GM23338 (cell line): ENCODE measurements at places on chromosomes 4 and X. TPM values are rescaled to one million over a fixed set of nuclear protein-coding genes. Genes with fewer than 3 reads are reported as not detected.

DNA sequence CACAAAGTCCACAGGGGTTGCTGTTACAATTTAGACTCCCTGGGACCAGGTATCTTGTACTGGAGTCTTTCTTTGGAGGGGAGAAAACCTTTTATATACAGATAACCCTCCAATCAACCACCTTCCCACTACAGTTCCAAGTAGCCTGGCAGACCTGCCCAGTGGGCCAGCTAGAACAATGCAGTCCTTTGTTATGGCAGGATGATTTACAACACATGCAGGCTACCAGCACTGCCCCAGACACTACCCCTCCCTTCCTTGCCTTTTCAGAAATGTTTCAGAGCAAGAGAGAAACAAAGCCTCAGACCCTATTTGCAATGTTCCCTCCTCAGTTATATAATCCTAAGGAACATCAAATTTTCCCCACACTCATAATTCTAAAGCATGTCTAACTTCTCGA is 11.1 kb downstream of the RASL11B start:
- H3K27ac ChIP-seq = peak overlapping the region; percentile 9; the same call in 1 of the 2 replicates
- H3K4me3 ChIP-seq = no peak overlapping the region
- no peak for DNase-seq
- peaks cover 28% of the 10 kb centered on the region for H3K4me1 ChIP-seq
- no peaks in the 10 kb centered on the region for H3K36me3 ChIP-seq
- H3K27me3 ChIP-seq = no peaks in the 10 kb centered on the region

DNA sequence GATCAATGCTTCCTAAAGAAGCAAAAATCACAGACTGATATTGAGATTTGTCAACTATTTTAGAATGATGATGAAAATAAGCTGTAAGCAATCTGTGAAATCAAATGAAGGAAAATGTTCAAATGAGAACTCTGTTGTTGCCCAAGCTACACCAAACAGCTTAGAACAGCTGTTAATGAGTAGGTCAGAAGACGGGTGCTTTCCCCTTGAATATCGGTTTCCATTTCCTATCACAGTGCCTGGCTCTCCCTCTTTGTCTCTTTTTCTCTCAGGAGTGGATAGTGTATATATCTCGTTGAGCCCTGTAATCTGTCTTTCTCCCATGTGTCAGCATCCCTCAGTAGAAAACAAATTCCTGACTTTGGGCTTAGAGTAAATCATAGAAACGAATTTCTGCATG is 1592.9 kb upstream of the TENM3 start:
- H3K27ac ChIP-seq = no peak overlapping the region
- H3K27me3 ChIP-seq = no peaks in the 10 kb centered on the region
- H3K4me3 ChIP-seq = no peak overlapping the region
- no peaks in the 10 kb centered on the region for H3K36me3 ChIP-seq
- no peaks in the 10 kb centered on the region for H3K4me1 ChIP-seq
- no peak for DNase-seq

- no peak for DNase-seq
- H3K4me1 ChIP-seq = no peaks in the 10 kb centered on the region
- peaks cover 67% of the 10 kb centered on the region for H3K36me3 ChIP-seq
- H3K27me3 ChIP-seq = no peaks in the 10 kb centered on the region
- H3K4me3 ChIP-seq = no peak overlapping the region
These were observed 92.2 kb downstream of the HUWE1 start for GRCh38 chrX:53594354-53594753.

SULT1E1 gene
- total RNA-seq = 0.12 TPM in 1 of 2 replicates, not detected in the other

DNA sequence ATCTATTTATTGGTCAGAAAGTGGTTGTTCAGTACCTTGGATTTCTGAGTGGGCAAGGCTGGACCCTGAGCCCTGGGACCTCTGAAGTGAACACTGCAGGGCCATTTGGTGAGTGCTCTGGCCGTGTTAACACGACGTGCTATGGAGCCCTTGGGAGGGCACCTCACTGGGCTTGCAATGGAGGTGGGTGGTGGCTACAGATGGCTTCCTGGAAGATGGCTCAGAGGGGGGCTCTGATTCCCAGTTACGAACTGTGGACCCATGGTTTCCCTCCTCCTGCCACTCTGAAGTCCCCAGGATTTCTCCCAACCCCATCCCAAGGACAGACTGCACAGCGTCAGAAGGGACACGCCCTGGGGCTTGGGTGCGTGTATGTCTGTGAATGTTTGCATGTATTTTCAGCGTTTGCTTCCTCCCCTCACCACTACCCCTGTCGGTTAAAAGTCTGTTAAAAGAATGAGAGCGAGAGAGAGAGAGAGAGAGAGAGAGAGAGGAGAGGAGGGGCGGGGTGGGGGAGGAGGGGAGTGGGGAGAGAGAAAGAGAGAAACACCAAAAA is 3.7 kb upstream of the RHOH start:
- H3K27me3 ChIP-seq = no peaks in the 10 kb centered on the region
- no peak overlapping the region for H3K27ac ChIP-seq
- H3K36me3 ChIP-seq = no peaks in the 10 kb centered on the region
- DNase-seq = no peak

GRCh38 chrX:41664375-41664901 is 24.3 kb upstream of the GPR34 start:
- no peaks in the 10 kb centered on the region for H3K27me3 ChIP-seq
- H3K36me3 ChIP-seq = peaks cover 5% of the 10 kb centered on the region; the same call in 1 of the 2 replicates
- no peak for DNase-seq
- H3K27ac ChIP-seq = no peak overlapping the region

- no peaks in the 10 kb centered on the region for H3K27me3 ChIP-seq
- DNase-seq = no peak
- H3K4me3 ChIP-seq = no peak overlapping the region
- no peaks in the 10 kb centered on the region for H3K36me3 ChIP-seq
These were observed 73.9 kb downstream of the AMOT start for GRCh38 chrX:112766774-112767173.

PAGE1 gene
- not detected in 2 replicates for total RNA-seq

RHOXF2B gene
- not detected in 2 replicates for total RNA-seq

GRCh38 chrX:53288189-53288588 is 6.8 kb upstream of the IQSEC2 start:
- H3K36me3 ChIP-seq = no peaks in the 10 kb centered on the region
- peaks cover 3% of the 10 kb centered on the region; the same call in 1 of the 2 replicates for H3K4me1 ChIP-seq
- no peaks in the 10 kb centered on the region for H3K27me3 ChIP-seq
- H3K27ac ChIP-seq = no peak overlapping the region
- peak; percentile 71 for DNase-seq

DMRTC1 gene
- not detected in 2 replicates for total RNA-seq

- H3K4me3 ChIP-seq = no peak overlapping the region
- no peak overlapping the region for H3K27ac ChIP-seq
- DNase-seq = peak; percentile 67
- no peaks in the 10 kb centered on the region for H3K27me3 ChIP-seq
- H3K36me3 ChIP-seq = no peaks in the 10 kb centered on the region
These were observed 13.1 kb upstream of the ACOT9 start for GRCh38 chrX:23756165-23756564.

- H3K4me3 ChIP-seq = no peak overlapping the region
- H3K27me3 ChIP-seq = no peaks in the 10 kb centered on the region
These were observed 19.0 kb upstream of the DDX60 start for GRCh38 chr4:168337550-168337940.

PRR32 gene
- total RNA-seq = not detected in 2 replicates

BEND2 gene
- not detected in 2 replicates for total RNA-seq

ARMCX1 gene
- total RNA-seq = 22.9 and 26.9 TPM in 2 replicates

SNCA gene
- 13.0 and 15.6 TPM in 2 replicates for total RNA-seq

DNA sequence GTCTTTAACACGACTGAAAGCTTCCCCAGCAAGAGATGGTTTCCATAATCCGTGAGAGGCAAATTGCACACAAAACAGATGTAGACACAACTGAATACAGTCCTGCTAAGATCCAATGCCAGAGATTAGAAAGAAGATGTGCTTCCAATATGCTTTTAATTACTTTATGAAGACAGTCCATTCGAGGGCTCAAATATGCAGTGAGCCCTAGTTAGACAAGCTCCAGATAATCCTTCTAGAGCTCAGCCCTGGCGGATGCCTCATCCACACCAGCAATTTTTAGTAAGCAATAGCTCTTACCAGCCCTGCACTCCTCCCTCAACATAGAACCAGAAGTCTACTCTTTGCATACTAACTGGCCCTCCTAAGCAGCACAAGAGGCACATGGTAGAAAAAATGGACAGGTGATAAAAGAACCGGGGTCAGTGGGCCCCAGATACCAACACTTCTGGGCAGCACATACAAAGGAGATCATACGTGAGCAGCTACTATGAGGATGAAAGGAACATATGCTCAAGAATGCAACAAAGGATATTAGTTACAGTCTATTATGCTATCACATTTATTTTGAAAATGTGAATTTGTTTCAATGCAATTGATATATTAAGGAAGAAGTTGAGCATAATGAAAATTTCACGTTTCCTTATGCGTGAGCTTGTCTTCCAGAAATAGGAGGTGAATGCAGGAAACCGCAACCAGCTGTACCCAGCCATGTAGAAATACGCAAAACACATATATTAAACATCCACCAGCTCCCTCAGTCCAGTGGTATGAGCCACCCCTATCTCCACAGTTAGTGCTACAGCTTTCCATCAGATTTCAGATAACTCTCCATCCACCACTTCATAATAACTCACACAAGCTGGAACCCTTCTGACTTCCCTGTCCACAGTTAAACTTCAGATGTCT is 34.3 kb downstream of the GPC4 start:
- DNase-seq = no peak
- 0 out of 2 replicates have a peak overlapping the region, but pooled peaks have one; percentile 32 for H3K27ac ChIP-seq
- H3K4me3 ChIP-seq = no peak overlapping the region
- peaks cover 38% of the 10 kb centered on the region for H3K4me1 ChIP-seq

DNA sequence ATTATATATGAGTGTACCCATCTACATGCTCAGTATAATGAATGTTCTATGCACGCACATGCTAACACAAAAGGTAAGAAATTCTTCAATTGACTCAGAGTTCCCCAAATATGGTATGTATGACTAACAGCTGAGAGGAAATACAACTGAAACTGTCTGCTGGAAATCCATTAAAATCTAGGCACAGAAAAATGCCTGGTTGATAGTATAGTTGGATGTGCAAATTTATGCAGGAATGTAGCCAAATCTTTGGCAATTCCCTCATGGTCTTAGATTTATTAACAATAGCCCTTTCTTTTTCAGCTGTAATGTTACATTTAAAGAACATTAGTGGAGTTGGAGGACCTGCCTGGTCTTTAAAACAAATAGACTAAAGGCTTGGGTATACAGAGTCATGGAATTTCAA is 5.5 kb downstream of the CAMK2D start:
- peak; percentile 11 for DNase-seq
- H3K4me1 ChIP-seq = peaks cover 53% of the 10 kb centered on the region
- peaks cover 28% of the 10 kb centered on the region for H3K27me3 ChIP-seq
- no peak overlapping the region for H3K4me3 ChIP-seq
- no peaks in the 10 kb centered on the region for H3K36me3 ChIP-seq

DNA sequence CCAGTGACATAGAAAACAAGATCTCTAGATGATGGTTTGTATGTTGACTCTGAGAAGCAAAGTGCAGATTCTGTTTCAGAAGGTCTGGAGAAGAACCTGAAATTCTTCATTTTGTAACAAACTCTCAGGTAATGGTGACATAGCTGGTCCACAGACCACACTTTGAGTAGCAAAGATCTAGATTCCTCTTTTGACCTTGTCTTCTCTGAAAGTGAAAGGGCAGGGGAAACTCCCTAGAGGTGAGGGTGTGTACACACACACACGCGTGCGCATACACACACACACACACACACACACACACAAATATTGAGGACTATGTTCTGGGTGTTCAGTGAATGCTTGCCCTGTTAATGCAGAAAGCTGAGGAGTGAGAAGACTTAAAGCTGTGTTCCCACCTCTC is 110.1 kb downstream of the NHSL2 start:
- peaks cover 11% of the 10 kb centered on the region for H3K27me3 ChIP-seq
- no peak overlapping the region for H3K4me3 ChIP-seq
- no peak for DNase-seq
- no peaks in the 10 kb centered on the region; the same call in 1 of the 2 replicates for H3K4me1 ChIP-seq
- no peaks in the 10 kb centered on the region for H3K36me3 ChIP-seq
- H3K27ac ChIP-seq = no peak overlapping the region

GRCh38 chrX:48461830-48462229 is 8.2 kb downstream of the SLC38A5 start:
- H3K4me3 ChIP-seq = no peak overlapping the region
- no peaks in the 10 kb centered on the region; the same call in 1 of the 2 replicates for H3K36me3 ChIP-seq
- H3K27ac ChIP-seq = no peak overlapping the region
- no peak for DNase-seq
- no peaks in the 10 kb centered on the region for H3K27me3 ChIP-seq
- no peaks in the 10 kb centered on the region for H3K4me1 ChIP-seq

GRCh38 chr4:126697748-126698147 is 935.0 kb upstream of the INTU start:
- H3K4me1 ChIP-seq = no peaks in the 10 kb centered on the region
- H3K4me3 ChIP-seq = no peak overlapping the region
- DNase-seq = no peak
- H3K27me3 ChIP-seq = no peaks in the 10 kb centered on the region
- no peaks in the 10 kb centered on the region for H3K36me3 ChIP-seq
- no peak overlapping the region for H3K27ac ChIP-seq

DNA sequence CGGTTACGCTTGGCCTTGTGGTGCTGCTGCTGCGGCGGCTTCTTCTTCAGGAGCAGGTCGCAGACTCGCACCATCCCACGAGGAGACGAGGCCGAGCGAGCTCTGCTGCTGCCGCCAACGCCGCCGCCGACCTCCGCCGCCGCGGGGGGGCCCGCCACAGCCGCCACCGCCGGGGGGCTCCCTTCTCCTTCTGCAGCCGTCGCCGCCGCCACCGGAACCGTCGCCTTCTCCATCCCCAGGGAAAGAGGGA is 237 bp downstream of the ANKRD17 start:
- no peaks in the 10 kb centered on the region for H3K27me3 ChIP-seq
- peak overlapping the region; percentile 83; the same call in 1 of the 2 replicates for H3K27ac ChIP-seq
- H3K4me3 ChIP-seq = peak overlapping the region; percentile 82
- peaks cover 16% of the 10 kb centered on the region for H3K4me1 ChIP-seq
- no peak for DNase-seq

GRCh38 chr4:126354784-126355183 is 1040.0 kb downstream of the FAT4 start:
- H3K27ac ChIP-seq = no peak overlapping the region
- peaks cover 4% of the 10 kb centered on the region for H3K4me1 ChIP-seq
- no peak for DNase-seq
